Activated naive CD8-positive, alpha-beta T cell treated with anti-CD3 and anti-CD28 coated beads, Interleukin-2, amount 50 U/mL, for 16 hours (primary cell): ENCODE measurements at places on chromosomes 7 and 10.

DNA sequence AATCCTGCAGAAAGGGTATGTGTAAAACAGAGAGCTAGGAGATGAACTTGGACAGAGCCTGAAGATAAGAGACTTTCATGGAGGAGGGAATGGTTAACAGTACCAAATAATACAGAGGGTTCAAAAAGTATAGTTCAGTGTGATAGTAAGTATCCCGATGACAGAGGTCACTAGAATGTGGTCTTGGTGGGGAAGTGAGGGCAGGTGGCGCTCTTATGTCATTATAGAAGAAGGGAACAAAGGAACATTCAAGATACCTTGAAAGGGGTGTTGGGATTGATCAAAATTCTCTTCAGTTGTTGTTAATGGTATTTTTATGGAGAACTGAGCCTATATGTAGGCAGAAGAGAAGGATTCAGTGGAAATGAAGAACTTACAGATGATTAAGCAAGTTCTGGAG lies 312.5 kb downstream of the SUGCT start:
- DNase-seq = no peak

DNA sequence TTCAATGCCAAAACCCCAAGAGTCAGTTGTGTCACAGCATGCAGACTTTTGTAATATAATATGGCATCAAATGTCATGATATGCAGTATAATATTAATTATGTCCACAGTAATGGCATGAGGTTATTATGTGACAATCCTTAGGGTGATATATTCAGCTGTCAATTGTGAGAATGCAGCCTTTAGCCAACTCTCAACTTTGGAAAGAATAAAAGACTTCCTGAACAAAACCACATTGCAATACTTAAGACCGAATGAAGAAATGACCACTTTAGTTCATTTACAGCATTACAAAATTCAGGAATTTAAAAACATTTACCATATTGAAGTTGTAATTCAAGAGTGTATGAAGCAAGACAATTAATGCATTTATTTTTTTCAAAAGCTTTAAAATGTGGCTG lies 45.4 kb downstream of the CPVL start:
- no peak for DNase-seq

GRCh38 chr7:131629217-131629882 lies 72.9 kb upstream of the PODXL start:
- no peak for DNase-seq

DNA sequence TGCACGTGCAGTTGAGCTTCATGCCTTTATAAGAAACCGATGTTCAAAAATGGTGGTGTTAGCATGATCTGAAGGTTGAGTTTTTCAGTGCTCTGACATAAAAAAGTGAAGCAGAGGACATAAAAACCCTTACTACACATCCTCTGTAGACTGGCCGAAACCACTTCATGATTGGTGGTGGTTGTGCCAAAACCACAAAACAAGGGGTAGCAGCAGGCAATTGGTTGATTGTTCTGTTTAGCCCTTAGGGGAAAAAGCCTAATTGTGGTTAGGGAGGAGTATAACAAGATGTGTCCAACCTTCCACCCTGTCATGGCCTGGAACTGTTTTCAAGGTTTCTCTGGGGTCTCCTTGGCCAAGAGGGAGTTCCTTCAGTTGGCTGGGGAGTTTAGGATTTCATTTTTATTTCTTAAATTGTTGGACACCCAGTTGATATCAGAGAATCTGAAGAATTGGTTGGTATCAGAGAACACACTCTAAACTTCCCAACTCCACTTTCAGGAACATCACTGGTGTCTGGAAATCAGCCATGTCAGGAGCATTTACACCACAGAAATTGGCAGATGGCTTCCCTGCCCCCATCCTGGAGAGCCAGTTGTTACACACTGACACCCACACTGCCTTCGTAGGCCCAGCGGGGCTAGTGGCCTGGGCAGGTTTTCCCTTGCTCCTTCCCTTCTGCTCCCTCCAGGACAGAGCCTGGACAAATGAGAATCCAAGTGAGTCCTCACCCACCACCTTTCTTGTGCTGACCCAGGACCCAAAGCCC lies 18.8 kb downstream of the MRPS24 start:
- no peak for DNase-seq

GRCh38 chr10:38070501-38070900 lies 23.6 kb upstream of the ZNF37A start:
- DNase-seq = no peak

DNA sequence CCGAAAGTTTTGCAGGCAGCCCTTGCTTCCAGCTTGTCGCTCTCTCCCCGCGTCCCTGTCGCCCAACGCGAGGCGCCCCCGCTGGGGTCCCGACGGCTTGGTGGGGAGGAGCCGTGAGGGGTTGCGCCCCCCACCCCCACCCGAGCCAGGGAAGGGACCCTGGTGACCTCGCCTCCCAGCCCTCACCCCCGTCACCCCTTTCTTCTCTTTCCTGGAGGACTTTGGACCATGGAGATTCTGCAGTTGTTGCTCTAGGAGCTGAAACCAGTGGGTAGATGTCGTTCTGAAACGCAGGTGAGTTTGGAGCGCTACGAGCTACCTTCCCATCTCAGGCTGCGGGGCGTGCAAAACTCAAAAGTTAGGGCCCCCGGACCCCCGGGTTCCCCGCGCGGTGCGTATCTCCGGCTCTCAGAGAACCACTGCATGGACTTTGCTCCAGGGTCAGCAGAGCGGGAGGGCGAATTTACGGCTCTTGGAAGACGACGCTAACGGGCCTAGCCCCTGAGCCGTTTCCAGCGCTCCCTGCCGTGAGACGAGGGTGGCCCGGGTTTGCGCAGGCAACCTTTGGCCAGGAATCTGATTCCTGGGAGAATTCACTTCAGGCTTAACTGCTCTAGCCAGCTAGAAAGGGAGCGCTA lies 684 bp upstream of the ATXN7L1 start:
- DNase-seq = no peak

- DNase-seq = no peak
These were observed 126.7 kb upstream of the ZMIZ1 start for GRCh38 chr10:78942091-78942501.

GRCh38 chr10:58734116-58734515 lies 221.4 kb downstream of the BICC1 start:
- no peak for DNase-seq

DNA sequence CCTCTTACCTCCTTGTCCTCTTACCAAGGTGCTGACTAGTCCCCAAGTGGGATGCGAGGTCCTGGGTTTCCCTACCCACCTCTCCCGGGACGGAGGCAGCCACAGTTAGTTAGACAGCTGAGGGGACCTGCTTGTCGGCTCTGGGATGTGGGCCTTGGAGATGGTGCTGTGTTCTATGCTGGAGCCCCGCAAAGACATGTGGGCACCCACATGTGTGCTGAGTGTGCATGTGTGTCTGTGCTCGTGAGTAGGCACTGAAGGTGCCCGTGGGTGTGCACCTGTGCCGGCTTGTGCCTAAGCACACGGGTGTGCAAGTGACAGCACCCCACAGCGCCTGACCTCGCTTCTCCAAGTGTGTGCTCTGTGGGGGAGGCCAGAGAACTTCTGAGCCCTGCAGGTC lies 62.2 kb downstream of the NEURL1 start:
- DNase-seq = no peak

DNA sequence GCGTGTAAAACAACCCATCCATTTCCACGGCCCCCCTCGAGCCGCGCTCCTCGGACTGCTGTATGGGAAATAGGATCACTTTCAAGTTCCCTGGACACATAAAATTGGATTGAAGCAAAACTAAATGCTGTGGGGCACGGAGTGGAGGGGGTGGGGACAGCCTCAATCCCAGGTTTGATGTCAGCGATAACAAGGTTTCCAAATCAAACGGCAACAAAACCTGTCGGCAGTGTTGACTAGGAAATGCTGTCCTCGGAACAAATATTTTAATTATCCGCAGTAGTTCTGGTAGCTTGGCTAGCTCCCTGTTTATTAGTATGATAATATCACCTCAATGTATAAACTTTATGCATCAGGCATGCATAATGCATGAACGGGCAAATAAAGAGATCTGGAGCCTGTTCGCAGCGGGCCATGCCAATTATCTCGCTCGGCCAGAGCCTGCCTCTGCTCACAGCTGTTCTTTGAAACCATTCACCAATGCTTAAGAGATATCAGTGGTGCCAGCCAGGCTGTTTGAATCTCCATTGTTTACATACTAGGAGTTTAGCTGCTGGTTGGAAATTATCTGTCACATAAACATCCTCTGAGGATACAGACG lies 161.1 kb downstream of the PAXIP1 start:
- no peak for DNase-seq

DNA sequence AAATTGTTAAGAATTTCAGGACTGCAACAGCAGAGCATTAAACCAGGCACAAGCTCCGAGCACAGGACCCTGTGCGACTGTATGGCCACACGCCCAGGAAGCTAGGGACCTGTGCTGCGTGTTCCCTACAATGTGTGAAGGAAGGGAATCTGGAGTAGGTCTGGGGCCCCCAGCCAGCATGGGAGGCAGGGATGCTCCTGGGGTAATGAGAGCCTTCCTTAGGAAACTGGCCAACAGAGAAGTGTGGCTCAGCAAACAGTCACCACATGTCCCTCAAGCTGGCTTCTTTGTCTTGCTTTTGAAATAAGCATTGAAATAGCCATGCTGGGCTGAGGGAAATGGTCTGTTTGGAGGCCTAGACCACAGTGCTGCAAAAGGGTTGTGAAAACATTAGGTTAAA lies 8.2 kb downstream of the BLNK start:
- no peak for DNase-seq

DNA sequence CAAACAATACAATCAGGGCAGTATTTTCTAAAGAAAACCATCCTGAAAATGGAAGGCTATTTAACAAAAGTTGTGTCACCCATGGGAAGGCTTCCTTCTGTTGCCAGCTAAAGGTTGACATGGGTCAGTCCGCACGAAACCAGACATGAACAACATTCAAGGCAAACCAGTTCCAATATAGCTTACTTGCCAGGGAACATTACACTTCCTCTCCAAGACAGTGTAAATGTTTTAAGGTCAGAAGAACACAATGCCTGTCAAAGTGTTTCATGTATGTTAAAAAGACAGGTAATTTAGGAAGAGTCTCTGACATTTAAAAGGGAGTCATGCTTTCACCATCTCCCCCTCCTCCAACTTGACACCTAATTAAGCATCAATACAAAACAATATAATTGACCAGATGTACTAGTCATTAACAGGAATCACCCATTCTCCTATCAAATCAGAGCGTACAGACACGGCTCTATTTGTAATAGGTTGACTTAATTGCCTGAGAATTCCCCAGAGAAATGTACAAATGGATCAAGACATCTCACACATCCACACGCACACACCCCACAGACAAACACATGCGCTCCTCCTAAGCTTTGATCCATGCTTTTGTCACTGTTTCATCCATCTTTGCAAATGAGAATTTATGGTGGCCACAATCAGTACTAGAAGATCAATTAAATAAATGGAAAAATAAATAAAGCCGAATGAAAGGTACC lies 69.5 kb downstream of the CACNA2D1 start:
- DNase-seq = no peak

GRCh38 chr7:71485586-71485985 lies 353.6 kb downstream of the GALNT17 start:
- DNase-seq = no peak

- no peak for DNase-seq
These were observed 149.4 kb downstream of the ZNF248 start for GRCh38 chr10:37707829-37708578.

DNA sequence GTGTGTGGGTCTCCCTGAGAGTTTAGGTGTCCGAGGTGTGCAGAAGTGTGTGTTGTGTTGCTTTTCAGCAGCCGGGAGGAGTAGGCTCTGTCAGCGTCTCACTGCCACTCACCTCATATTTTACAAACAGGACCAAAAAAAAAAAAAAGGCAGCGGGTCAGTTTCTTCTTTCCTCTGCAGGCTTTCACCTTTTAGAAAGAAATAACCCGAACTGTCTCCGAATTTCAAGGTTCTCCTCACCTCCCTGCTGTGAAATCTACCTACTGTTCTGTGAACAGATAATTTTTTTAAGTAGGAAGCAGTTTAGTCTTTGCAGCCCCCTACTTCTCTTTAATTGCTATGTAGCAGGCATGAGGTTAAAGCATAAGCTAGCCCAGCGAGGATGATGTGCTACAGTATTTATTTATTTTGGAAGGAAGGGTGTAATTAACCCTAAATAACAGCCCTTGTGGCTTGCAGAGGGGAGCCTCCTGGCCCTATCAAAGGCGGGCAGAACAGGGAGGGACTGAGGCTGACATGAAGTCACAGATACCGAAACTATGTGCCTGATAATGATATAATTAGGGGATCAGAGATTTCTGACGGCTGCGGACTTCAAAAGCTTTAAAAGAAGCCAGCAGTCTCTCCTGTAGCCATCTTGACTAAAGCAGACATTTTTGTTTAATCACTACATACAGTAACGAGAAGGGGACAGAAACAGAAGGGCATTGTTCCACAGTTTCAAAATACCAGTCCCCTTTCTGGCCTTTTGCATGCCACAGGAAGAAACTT lies 1.6 kb downstream of the BAMBI start:
- no peak for DNase-seq

DNA sequence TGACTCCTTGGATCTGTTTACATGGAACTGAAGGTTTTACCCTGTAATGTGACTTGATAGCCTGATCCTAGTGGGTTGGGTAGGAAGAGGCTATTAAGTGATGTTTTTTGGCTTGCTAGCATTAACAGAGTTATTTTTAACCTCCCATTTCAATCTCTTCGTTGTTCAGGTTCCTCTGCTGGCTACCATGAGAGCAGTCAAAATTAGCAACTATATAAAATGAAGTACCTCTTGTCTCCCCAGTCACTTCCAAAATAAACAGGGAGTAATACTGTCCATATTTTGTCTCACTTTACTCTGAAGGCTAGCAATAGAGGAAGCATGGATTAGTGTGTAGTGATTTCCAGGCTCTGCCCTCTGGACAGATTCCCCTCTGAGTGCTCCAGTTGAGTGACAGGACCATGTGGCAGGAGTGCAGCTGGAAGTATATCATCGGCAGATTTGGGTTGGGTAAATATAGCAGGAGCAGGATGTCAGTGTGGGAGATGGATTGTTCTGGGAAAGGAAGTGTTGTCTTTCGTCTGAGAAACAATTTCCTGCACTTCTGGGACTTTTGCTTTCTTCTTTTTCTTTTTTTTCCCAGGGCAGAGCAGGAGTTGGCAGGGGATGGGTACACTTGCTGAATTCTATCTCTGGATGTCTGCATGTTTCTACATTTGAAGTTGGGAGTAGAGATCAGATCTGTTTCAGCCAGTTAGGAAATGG lies 35.2 kb downstream of the GBF1 start:
- no peak for DNase-seq
